ENCODE measurements at places on chromosomes 3 and 15.

- DNase-seq: peak; percentile 29
These were observed 39.8 kb downstream of the CGGBP1 start for GRCh38 chr3:88019024-88019423.

GRCh38 chr3:188125076-188125475 lies 28.9 kb upstream of the LPP start:
- no peak for DNase-seq

GRCh38 chr3:72818905-72819304 lies 29.3 kb downstream of the SHQ1 start:
- no peak for DNase-seq

DNA sequence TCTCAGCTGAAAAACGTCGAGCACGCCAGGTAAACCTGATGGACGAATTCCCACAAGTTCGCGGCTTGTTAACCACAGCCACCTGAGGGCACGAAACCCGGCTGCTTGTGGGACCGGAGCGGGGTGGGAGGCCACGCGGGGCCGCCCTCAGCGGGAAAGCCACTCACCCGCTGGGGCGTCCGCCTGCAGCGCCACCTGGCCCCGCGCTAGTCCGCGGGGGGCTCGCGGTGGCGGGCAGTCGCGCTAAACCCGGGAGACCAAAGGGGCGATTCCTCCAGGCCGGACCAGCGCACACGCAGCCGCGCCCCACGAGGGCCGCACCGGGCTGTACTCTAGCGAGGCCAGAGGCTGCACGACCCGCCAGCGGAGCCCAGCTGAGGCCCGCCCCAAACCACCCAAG lies 15.7 kb upstream of the CFAP161 start:
- no peak for DNase-seq

- DNase-seq: no peak
These were observed 525.2 kb downstream of the OCA2 start for GRCh38 chr15:27573805-27574485.

GRCh38 chr3:169659820-169660674 lies 3.5 kb downstream of the MECOM start:
- DNase-seq: no peak

DNA sequence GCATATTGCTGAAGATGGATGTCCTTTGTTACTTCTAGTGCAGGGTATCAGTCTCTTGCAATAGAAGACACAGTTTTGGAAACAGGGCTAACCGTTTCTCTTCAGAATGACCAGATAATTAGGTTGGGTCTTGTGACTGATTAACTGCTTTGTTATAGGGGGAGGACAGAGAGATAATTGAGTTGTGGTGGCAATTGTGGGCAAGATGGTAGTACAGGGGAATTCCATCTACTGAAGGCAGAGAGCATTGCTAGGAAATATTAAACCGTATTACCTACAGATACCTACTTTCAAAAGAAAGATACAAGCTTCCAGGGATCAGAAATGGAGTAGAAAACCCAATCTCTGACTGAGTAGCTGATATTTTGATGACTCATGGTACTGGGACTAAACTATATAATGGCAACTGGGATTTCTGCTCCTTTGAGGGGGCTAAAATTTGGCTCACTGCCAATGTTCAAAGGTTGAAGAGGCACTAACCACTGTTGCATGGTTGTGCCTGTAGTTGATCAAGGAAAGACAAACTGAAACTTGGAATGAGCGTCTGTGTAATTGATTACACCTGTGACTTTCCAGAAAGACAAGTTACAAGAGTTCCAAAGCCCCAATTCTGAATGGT lies 4.2 kb downstream of the PRR23B start:
- DNase-seq: no peak

DNA sequence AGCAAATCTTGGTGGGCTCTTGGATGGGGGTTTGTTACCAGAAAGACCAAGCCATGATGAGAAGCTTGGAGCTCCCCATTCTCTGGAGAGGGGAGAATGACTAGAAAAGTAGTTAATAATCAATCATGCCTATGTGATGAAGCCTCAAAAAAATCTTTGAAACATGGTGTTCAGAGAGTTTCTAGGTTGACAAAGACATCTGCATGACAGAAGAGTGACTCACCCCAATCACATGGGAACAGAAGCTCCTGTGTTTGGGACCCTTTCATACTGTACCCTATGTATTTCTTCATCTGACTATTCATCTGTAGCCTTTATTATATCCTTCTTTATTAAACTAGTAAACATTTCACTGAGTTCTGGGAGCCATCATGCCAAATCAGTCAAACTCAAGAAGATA lies 87.4 kb downstream of the BCHE start:
- DNase-seq: no peak

DNA sequence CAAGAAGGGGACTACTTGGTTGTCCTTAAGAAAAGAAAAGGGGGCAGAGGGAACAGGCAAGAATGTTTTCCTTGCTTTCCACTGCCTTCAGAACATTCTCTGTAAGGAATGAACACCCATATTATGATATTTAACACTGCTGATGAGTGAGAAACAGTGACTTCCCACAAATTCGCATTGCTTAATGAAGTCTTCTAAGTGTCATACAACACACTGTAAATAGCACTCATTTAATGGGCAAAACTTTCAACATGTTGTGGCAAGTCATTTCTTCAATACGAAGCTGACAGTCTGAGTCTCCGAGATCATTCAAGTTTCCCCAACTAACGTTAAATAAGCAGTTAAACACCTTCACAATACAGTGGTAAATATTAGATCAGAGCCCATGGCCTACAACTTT lies 464.4 kb downstream of the SHQ1 start:
- no peak for DNase-seq

DNA sequence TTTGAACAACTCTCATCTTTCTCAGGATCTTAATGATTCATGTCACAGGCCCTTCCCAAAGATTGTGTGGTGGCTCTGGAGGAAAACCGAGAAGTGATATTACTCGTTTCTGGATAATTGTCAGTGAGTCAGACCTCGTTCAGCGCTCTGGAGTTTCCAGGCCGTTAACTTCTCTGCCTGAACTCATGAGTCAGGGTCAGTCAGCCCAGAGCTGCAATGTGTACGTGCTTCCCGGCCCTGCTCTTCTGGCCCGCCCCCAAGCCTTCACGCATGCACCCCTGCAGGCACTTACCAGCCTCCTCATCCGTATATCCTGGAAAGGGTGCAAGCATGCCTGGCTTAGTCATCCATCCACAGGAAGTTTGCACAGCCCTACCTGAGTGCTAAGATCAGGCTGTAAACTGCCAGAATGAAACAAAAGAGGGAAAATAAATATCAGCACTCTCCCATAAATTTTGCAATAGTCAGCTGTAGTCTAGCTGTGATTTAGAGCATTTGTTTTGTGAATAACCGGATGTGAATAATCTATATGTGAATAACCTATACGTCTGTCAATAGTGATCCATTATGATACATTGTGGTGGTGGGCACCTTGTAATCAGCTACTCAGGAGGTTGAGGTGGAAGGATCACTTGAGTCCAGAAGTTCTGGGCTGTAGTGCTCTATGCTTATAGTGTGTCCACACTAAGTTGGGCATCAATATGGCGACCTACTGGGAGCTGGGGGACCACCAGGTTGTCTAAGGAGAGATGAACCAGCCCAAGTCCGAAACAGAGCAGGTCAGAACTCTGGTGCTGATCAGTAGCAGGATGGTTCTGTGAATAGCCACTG lies 35.3 kb upstream of the SEMA4B start:
- peak; percentile 51 for DNase-seq

GRCh38 chr3:70640481-70640880 lies 328.0 kb upstream of the MDFIC2 start:
- DNase-seq: no peak

DNA sequence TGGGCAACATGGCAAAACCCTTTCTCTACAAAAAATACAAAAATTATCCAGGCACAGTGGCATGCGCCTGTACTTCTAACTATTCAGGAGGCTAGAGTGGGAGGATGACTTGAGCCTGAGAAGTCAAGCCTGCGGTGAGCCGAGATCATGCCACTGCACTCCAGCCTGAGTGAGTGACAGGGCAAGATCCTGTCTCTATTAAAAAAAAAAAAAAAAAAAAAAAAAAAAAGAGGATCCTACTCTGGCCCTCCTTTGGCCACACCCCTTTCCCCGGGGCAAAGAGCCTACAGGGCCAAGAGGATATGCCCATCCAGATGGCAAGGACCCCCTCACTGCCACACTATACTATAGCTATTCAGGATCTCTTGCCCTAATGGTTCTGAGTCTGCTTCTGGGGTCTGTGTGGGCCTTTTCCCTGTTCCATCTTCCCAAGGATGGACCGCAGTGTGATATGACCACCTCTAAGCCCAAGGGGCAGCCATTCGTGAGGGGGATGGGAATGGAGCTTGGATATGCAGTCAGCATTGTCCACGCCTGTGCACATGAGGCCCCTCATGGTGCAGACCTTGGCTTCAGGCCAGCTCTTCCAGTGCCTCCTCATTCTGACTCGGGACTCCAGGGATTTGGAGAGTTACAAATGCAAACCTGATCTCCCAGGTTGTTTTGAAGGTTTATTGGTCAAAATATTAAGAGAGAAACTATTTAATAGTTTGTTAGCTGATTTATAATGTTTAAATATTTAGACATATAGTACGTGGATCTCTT lies 7.3 kb downstream of the TYRO3 start:
- DNase-seq: no peak

DNA sequence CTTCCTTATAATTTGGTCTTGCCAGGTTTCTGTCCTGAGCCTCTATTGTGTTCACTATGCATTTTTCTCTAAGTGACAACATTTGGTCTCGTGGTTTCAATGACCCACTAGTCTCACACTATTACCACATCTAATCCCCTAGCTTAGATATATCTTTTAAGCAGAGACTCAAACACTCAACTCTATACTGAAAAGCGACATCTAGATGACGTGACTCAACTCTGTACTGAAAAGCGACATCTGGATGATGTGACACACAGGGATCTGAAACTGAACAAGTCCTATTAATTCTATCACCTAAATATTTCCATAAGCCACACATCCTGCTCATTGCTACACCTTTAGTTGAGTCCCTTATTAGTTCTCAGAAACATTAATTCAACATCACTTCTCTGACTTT lies 141.7 kb upstream of the MBNL1 start:
- peak; percentile 55 for DNase-seq

GRCh38 chr3:143820466-143821221 lies 27.6 kb downstream of the SLC9A9 start:
- no peak for DNase-seq

DNA sequence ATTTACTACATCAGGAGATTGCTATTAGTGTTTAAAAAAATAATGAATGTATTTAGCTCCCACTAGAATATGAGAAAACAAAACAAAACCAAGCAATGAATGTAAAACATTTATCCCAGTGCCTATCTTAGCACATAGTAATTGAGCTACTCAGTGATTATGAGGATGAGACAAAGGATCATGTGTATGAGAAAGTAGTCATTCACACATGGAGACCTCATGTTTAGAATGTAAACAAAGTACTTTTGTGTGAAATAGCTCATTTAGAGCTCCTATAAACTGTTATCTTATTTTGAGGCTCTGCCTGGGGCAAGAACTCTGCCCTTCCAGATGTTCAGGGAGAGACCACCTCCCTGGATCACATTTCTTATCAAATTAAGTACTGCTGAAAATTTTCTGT lies 236.8 kb downstream of the LRRN1 start:
- DNase-seq: no peak

GRCh38 chr15:63986751-63987341 lies 59.4 kb downstream of the DAPK2 start:
- peak; percentile 62 for DNase-seq

- DNase-seq: peak; percentile 79
These were observed at the start of gene ZNF619 for GRCh38 chr3:40476478-40477470. ZNF619 (plus strand) TSS chr3:40477122; CDS start chr3:40477980, 858 bp downstream.

DNA sequence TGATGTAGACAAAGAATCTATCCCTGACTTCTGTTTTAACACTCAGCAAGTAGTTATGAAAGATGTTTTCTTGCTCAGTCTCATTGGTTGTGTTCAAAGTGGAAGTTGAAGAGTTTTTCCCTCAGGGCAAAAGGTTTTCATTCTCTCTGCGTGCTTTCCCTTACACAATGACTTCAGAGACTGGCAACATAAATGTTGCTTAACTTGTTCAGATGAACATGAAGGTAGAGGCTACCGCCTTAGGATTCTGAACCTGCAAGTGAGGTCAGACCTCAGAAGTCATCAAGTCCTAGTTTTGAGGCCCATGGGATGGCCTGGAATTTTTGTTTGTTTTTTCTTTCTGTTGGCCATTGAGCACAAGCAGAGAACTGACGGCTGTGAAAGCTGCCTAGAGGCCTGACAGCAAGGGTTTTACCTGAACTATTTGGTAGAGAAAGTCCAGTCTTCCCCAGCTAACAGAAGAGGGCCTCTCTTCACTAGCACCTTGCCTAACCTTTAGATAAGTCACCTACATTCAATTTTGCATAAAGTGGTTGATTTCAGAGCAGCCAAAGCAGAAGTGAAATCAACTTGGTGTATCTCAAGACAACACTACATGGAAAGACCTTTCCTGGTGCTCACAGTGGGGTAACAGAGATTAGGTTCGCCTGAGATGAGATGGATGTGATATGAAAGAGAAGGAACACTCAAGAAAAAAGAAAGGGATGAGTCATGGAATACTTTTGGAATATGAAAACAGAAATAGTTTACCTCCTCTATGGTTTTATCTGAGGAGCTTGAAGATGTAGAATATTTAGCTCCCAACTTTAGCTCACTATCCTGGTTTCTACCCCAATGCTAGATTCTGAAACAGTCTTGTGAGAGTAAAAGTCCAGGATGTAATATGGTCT lies 53.6 kb upstream of the AP4E1 start:
- DNase-seq: peak; percentile 39

- no peak for DNase-seq
These were observed 17.7 kb upstream of the ADAMTS7 start for GRCh38 chr15:78828920-78829319.

GRCh38 chr3:129897026-129897425 lies 3.5 kb upstream of the TMCC1 start:
- no peak for DNase-seq

GRCh38 chr3:13682331-13683013 lies 133.5 kb downstream of the FBLN2 start:
- no peak for DNase-seq

GRCh38 chr3:179768080-179768479 lies 115.2 kb downstream of the USP13 start:
- no peak for DNase-seq

GRCh38 chr15:47485419-47485818 lies 231.9 kb upstream of the SEMA6D start:
- DNase-seq: no peak
